Activated T-helper 2 cell treated with anti-CD3 and anti-CD28 coated beads, Interferon-gamma antibody, Interleukin-2, Interleukin-4, amounts not matched to agents 10 μg/mL and 5 μg/mL and 100 μg/mL, durations not matched to agents 14 hours and 24 hours and 36 hours (primary cell): ENCODE measurements at places on chromosomes 11 and 22. TPM values are rescaled to one million over a fixed set of nuclear protein-coding genes. Genes with fewer than 3 reads are reported as not detected.

The PKP3 gene
- total RNA-seq: not detected in 2 replicates

The CTSC gene
- 82.4 and 82.6 TPM in 2 replicates for total RNA-seq

The CADM1 gene
- 1.7 and 2.9 TPM in 2 replicates for total RNA-seq

The MRGPRF gene
- not detected in 2 replicates for total RNA-seq

The GAB4 gene
- total RNA-seq: 0.07 TPM in 1 of 2 replicates, not detected in the other

The PTGDR2 gene
- total RNA-seq: 0.28 and 0.32 TPM in 2 replicates

The BBOX1 gene
- not detected in 2 replicates for total RNA-seq

The KBTBD4 gene
- total RNA-seq: 14.2 and 15.3 TPM in 2 replicates

The TMPRSS6 gene
- total RNA-seq: 9.2 and 10.2 TPM in 2 replicates

The OR51B4 gene
- not detected in 2 replicates for total RNA-seq

The OR8G1 gene
- not detected in 2 replicates for total RNA-seq

DNA sequence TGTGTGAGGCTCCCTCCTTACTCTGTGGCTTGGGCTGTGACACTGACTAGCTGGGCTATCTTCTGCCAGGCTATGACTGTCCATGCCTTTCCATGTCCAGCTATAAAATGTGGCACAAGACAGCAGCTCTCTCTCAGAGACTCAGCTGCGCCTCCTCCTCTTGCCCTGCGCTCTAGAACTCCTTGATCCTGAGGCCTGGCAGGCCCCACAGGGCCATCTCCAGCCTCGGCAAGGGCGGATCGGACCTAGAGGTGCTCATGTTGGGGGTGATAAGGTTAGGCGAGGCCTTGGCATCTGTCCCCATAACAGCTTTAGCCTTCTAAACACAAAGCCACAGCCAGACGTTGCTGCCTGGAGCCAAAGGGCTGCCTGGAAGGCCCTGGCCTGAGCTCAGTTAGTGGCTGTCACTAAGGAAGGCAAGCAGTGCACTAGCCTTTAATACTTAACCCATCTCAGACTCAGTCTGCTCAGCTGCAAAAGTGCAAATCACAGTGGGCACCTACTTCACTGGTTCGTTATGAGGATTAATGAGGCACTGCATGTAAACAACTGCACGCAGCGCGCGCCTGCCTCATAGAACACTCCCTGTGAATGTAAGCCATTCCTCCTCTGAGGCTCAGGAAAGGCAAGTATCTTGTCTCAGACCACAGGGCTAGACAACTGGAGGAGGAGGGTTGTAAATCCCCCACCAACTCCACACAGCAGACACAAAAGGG is 1.2 kb downstream of the GUCD1 start:
- peak overlapping the region; percentile 92 for H3K27ac ChIP-seq
- H3K27me3 ChIP-seq: no peaks in the 10 kb centered on the region
- H3K4me3 ChIP-seq: peak overlapping the region; percentile 97

DNA sequence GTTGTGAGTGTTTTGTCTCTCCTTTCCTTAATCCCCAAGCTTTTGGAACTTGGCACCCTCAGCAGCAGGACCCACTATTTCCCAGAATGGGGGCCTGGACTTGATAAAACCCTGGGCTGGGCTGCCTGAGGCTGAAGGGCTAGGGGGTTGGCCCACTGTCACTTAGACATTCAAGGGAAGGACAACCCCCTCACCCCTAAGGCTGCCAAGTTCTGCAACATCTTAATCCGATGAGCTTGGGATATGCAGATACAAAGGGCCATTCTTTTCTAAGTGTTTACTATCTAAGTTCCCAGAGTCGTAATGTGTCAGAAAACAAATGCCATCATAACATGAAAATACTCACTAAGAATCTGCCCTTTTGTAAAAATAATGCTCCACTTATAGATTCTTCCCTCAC is 42.9 kb downstream of the IRAG1 start:
- peaks cover 8% of the 10 kb centered on the region for H3K4me1 ChIP-seq
- H3K36me3 ChIP-seq: no peaks in the 10 kb centered on the region
- no peak overlapping the region for H3K4me3 ChIP-seq
- no peak for DNase-seq
- H3K27me3 ChIP-seq: no peaks in the 10 kb centered on the region

DNA sequence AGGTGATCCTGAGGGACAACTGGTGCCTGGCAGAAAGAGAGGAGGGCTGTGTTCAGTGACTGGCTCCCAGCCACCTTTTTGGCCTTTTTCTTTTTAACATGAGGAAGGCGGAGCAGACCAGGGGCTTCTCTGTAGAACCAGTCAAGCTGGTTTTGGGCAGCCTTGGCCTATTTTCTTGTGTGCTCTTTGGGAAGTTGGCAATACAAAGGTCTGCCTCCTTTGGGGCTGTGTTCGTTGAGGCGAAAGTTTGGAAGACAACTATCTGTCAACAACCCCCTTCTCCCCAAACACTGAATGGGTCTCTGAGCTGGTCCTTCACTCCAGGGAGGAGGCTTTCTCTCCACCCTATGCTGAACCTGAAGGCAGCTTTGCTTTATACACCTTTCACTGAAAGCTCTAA is 8.5 kb downstream of the MARK2 start:
- peaks cover 49% of the 10 kb centered on the region for H3K36me3 ChIP-seq
- no peak overlapping the region for H3K27ac ChIP-seq
- DNase-seq: no peak
- no peak overlapping the region for H3K4me3 ChIP-seq
- peaks cover 46% of the 10 kb centered on the region for H3K4me1 ChIP-seq

- no peak for DNase-seq
- H3K27ac ChIP-seq: no peak overlapping the region
- peaks cover 30% of the 10 kb centered on the region for H3K27me3 ChIP-seq
Measured at GRCh38 chr11:46338988-46339666, 8.1 kb upstream of the DGKZ start.

- no peak for DNase-seq
- no peak overlapping the region for H3K4me3 ChIP-seq
- H3K36me3 ChIP-seq: no peaks in the 10 kb centered on the region
- no peaks in the 10 kb centered on the region for H3K4me1 ChIP-seq
- H3K27ac ChIP-seq: no peak overlapping the region
- peaks cover 10% of the 10 kb centered on the region for H3K27me3 ChIP-seq
Measured at GRCh38 chr11:19332476-19332875, 91.7 kb upstream of the E2F8 start.

DNA sequence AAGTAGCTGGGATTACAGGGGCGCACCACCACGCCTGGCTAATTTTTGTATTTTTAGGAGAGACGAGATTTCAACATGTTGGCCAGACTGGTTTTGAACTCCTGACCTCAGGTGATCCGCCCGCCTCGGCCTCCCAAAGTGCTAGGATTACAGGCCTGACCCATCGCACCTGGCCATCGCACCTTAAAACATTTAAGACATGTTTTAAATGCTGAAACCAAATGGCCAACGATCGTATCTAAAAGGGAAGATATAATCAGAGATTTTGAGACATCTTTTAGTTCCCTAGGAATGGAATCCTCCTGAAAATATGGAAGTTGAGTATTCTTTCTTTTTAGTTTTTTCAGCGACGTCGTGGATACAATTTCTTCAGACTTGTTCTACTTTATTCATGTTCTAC is 21.8 kb upstream of the APOBEC3A start:
- no peak for DNase-seq
- H3K27ac ChIP-seq: no peak overlapping the region
- H3K4me1 ChIP-seq: peaks cover 5% of the 10 kb centered on the region
- peaks cover 44% of the 10 kb centered on the region for H3K27me3 ChIP-seq
- no peak overlapping the region for H3K4me3 ChIP-seq
- no peaks in the 10 kb centered on the region for H3K36me3 ChIP-seq

DNA sequence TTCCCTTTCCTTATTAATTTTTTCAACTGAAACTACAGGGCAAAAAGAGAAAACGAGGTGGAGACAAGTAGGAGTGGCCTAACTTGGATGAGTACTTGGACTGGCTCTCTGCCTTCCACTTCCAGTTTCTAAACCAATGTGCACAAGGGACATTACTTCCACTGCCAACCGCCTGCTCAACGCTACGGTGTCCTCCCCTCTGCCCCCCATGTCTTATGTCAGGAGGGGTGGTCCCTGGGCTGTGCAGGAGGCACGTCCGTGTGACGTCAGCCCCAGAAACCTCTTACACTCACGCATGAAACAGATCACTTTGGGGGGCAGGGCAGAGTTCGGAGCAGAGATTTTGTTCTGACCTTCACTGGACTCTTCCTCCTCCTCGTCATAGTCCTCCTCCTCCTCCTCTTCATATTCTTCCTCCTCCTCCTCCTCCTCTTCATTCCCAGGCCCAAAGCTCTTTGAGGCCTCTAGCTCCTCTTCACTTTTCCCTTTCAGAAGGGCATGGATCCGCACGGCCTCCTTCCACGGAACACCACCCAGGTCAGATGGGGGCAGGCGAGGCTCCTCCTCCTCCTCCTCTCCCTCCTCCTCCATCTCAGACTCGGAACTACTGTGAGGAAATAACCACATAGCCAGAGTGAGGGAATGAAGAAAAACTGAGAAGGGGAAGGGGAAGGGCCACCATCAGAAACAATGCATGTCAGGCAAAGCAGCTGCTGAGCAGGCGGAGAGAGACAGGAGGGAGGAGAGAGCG is 57.4 kb upstream of the BID start:
- no peaks in the 10 kb centered on the region for H3K36me3 ChIP-seq
- H3K4me1 ChIP-seq: peaks cover 2% of the 10 kb centered on the region
- H3K4me3 ChIP-seq: no peak overlapping the region
- H3K27ac ChIP-seq: no peak overlapping the region

- H3K27ac ChIP-seq: peak overlapping the region; percentile 91
- H3K4me1 ChIP-seq: peaks cover 93% of the 10 kb centered on the region
- no peaks in the 10 kb centered on the region for H3K27me3 ChIP-seq
- H3K36me3 ChIP-seq: peaks cover 97% of the 10 kb centered on the region
Measured at GRCh38 chr11:61111050-61111435, 8.8 kb downstream of the CD5 start.

GRCh38 chr11:128904303-128904655 is 13.1 kb downstream of the KCNJ5 start:
- DNase-seq: no peak
- H3K4me3 ChIP-seq: no peak overlapping the region
- peaks cover 70% of the 10 kb centered on the region for H3K27me3 ChIP-seq

DNA sequence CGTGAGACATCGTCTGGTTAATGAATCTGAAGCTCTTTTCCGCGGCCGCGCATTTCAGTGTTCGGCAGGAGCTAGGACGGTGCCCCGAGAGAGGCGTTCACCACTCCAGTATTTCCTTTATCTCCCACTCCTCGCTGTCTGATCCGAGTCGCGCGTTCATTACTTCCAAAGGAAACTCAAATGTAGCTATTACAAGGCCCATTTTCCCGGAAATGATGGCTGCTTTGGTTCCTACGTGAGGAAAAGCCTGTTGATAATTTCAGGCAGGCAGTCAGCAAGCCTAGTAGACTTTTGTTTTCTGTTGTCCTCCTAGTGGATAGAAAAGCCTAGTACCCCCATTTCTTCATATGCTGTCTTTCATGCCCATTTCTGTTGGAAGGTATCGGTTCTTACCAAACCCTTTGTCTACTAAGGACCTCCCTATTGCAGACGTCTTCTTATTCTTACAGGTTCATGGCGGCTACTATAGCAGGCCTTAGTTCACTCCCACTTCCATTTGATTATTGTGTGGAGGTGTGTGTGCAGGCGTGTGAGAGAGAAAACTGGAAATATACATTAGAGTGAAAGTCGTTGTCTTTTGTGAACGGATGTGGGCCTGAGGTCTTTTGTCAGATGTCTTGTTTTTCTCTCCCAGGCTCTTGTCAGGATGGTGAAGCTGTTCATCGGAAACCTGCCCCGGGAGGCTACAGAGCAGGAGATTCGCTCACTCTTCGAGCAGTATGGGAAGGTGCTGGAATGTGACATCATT is 737 bp downstream of the RBM4 start:
- no peaks in the 10 kb centered on the region for H3K27me3 ChIP-seq
- DNase-seq: peak; percentile 13
- H3K4me1 ChIP-seq: peaks cover 57% of the 10 kb centered on the region
- H3K27ac ChIP-seq: peak overlapping the region; percentile 93
- H3K36me3 ChIP-seq: peaks cover 88% of the 10 kb centered on the region

DNA sequence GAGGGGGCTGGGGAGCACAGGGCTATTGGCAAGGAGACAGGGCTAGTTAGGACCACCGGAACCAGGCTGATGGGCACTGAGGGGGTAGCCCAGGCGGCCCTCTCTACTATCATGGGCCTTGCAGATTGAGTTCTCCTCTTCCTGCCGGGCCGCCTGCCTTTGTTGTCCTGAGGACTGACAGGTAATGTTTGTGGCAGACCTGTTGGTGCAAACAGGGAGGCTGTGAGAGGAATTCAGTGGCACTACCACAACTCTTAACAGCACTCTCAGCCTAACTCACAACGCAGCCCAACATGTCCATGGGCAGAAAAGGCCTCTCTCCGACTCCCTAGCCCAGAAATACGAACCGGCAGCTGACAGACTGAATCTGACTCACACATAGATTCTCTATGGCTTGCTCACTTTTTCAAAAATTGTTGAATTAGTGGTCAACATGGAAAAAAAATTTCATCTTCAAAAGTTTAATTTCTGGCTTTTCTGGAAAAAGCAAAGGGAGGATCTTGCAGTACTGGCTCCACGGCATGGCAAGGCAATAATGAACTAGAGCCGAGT is 11.4 kb downstream of the KCNJ5 start:
- no peaks in the 10 kb centered on the region for H3K36me3 ChIP-seq
- H3K4me3 ChIP-seq: no peak overlapping the region
- DNase-seq: no peak
- H3K27ac ChIP-seq: no peak overlapping the region

DNA sequence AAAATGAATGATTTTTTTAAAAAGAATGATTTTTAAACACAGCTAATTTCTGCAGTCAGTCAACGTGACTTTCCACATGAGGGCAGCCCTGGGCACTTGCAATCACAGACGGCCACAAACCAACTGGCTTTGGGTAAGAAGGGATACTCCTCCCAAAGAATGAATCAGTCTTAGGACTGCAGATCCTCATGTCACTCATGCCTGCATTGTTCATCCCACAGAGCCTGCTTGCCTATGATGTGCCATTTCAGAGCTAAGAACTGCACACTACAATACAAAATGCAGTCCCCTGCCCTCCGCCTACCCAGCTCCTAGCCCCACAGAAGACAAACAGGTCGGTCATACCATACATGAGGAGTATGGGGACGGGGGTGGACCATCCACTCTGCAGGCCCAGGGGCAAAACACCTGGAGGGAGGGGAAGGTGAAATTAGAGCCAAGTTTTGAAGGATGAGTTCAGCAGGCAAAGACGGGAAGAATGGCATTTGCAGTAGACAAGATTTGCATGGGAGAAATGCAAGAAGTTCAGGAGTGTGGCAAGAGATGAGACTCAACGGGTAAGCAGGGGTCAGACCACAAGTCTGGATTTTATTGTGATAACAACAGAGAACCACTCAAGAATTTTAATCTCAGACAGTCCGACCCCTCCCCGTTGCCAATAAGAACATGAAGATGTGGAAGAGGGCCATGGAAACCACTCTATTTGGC is 24.7 kb downstream of the PACSIN2 start:
- no peak overlapping the region for H3K27ac ChIP-seq
- no peak for DNase-seq
- H3K4me3 ChIP-seq: no peak overlapping the region
- peaks cover 5% of the 10 kb centered on the region for H3K36me3 ChIP-seq
- peaks cover 10% of the 10 kb centered on the region for H3K4me1 ChIP-seq

DNA sequence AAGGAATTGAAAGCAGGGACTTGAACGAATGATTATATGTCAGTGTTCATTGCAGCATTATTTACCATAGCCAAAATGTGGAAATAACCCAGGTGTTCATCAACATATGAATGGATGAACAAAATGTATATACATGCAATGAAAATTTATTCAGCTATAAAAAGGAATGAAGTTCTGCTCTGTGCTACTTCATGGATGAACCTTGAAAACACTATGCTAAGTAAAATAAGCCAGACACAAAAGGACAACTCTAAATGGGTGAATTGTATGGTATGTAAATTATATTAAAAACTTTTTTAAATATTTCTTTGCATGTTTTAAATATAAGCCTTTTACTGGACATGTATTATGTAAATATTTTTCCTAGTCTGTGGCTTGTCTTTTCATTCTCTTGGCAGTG is 107.0 kb downstream of the ME3 start:
- H3K27ac ChIP-seq: no peak overlapping the region
- H3K27me3 ChIP-seq: peaks cover 2% of the 10 kb centered on the region
